ENCODE measurements at places on chromosomes 16 and 17. TPM values are rescaled to one million over a fixed set of nuclear protein-coding genes. Genes with fewer than 3 reads are reported as not detected.

Gene XAF1
- 30.2 TPM for total RNA-seq

Gene GLP2R
- 1.8 TPM for total RNA-seq

Gene ZNF18
- 16.2 TPM for total RNA-seq

Gene PTGES3L
- 1.8 TPM for total RNA-seq

Gene KRT31
- not detected for total RNA-seq

Gene CYBC1
- total RNA-seq, result 53.8 TPM

Gene PLD6
- total RNA-seq, result 11.0 TPM

Gene WNT9B
- total RNA-seq, result 0.44 TPM

Gene TBX21
- total RNA-seq, result 0.17 TPM

Gene SLC46A1
- total RNA-seq, result 17.8 TPM

Gene ZFP3
- total RNA-seq, result 9.7 TPM

Gene OR4D1
- 0.20 TPM for total RNA-seq

Gene USP43
- total RNA-seq, result 3.9 TPM

Gene OR3A2
- 1.9 TPM for total RNA-seq

Gene KRTAP16-1
- total RNA-seq, result not detected

Gene MPP2
- 24.1 TPM for total RNA-seq

Gene COX6A2
- not detected for total RNA-seq

Gene CAPNS2
- 0.50 TPM for total RNA-seq

Gene HIGD1B
- total RNA-seq, result 5.4 TPM

Gene PERCC1
- total RNA-seq, result not detected

Gene NXN
- 60.6 TPM for total RNA-seq

Gene PIPOX
- 4.4 TPM for total RNA-seq

Gene KCNH4
- 0.30 TPM for total RNA-seq

Gene TMEM238L
- total RNA-seq, result not detected

Gene CD79B
- 1.1 TPM for total RNA-seq
